ENCODE measurements at places on chromosomes 7 and 10.

DNA sequence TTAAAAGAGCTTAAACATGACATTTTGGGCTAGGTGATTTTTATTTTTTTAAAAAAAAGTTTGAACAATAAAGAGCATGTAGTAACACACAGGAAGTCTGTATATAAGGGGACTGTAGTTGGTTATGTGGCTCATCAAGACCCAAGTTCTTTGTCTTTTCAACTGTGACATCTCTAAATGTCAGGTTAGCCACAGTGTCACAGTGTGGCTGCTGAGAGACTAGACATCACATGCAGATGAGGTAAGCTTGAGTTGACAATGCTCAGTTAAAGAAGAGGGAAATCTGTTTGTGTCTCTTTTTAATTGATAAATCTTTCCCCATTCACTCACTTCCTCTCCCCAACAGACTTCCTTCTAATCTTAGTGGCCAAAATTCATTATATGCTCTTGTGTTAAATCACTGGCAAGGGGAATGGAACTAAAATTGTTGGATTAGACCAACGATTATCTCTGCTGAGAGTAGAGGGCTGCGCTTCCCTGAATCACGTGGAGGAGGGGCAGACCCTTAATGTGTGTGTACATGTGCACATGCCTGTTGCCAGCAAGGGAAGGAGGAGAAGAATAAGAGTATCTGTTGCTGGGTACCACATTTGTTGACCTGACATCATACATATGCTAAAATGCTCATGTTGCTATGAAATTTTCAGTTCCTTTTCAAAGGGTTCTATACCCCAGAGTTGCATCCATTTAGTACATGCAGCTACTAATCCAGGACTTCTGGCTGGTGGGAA, 78.3 kb downstream of the MMRN2 start:
- no peak for DNase-seq

GRCh38 chr10:34716958-34717357, 98.1 kb downstream of the PARD3 start:
- no peak for DNase-seq

DNA sequence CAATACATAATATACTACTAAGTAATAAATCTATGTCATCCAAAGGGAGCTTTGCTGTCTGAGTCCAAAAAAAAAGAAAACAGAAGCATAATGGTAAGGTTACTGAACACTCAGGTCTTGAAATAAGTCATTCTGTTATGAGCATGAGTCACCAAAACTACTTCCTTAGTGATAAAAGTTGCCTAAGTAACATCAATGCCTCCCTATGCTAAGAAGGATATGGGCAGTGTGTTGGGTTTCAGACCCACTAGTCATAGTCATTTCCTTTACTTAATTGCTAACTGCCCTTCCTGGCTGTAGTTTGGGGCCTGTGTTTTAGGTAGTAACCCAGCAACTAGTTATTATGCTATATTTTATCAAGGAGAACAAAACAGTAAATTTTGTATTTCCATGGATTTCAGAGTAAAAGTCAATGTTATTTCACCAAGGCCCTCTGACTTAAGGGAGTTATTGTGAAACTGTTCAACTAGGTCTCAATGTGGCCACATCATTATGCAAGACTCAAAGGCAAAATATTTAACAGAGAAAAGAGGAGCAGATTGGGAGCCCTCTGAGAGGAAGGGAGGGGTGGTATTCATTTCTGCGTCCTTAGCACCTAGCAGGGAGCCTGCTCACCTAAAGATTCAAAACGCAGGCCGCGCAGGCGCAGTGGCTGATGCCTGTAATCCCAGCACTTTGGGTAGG, 11.7 kb upstream of the VIM start:
- DNase-seq, result no peak

DNA sequence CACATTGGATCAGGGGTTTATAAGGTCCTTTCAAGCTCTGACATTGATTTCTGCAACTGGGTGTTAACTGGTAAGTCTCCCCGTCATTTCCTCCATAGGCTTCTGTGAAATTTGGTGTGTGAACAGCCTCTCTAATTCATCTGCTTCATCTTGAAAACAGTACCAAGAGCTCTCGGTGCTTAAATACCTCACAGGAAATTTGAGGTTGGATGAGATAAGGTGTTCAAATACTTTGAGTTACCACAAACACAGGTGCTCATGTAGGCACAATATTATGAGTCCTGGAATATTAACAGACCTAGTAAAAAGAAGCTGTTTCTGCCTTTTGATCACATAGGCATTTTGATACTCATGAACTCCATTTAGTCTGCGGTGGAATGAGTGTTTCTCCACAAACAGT, 85.2 kb downstream of the RTKN2 start:
- no peak for DNase-seq

DNA sequence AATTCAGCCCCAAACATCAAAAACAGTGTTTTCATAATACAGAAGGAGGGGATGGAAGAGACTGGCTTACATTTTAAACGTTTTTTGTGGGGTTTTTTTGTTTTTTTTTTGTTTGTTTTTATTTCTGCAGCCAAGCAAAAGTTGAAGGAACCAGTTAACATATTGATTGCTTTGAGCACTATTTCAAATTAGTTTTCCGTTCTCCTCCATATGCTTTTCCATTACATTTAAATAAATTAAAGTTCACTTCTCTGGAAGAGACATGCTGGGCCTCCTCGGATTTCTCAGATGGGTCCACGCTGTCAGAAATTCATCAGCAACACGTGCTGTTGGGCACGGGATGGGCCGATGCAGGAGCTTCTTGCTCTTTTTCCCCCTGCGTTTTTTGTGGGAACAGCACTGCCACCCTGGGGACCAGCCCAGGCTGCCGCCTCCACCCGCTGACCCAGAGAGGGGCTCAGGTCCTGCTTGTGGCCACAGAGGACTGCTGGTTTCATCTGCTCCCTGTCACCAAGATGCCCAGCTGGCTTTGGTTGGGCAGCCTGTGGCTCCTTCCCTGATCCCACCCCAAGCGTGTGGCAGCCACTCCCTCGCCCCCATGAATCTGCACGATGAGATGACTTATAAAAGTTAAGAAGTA, 67.7 kb upstream of the CHST15 start:
- DNase-seq, result no peak

GRCh38 chr10:61965703-61966395, 64.3 kb downstream of the ARID5B start:
- no peak for DNase-seq

Data from activated CD8-positive, alpha-beta memory T cell treated with anti-CD3 and anti-CD28 coated beads for 48 hours (primary cell).